ENCODE measurements at places on chromosomes 4 and X. TPM values are rescaled to one million over a fixed set of nuclear protein-coding genes. Genes with fewer than 3 reads are reported as not detected.

FUNDC1 gene
- total RNA-seq, result 10.3 TPM

SLC25A5 gene
- total RNA-seq, result 186 TPM

TCEAL7 gene
- total RNA-seq, result 13.5 TPM

CFAP99 gene
- not detected for total RNA-seq

TMEM47 gene
- total RNA-seq, result 210 TPM

ZFX gene
- total RNA-seq, result 94.3 TPM

AWAT2 gene
- total RNA-seq, result not detected

SHROOM4 gene
- total RNA-seq, result 15.1 TPM

CPEB2 gene
- total RNA-seq, result 27.0 TPM

PHKA1 gene
- 11.8 TPM for total RNA-seq

MAP7D2 gene
- total RNA-seq, result 0.27 TPM

CENPVL2 gene
- total RNA-seq, result not detected

HMGN5 gene
- 7.5 TPM for total RNA-seq

FBXO8 gene
- total RNA-seq, result 54.7 TPM

S100P gene
- 9.7 TPM for total RNA-seq

TMEM271 gene
- total RNA-seq, result 0.35 TPM

SULT1B1 gene
- 0.27 TPM for total RNA-seq

SPATA18 gene
- total RNA-seq, result 4.5 TPM

CLNK gene
- total RNA-seq, result under 0.01 TPM

CCNA2 gene
- total RNA-seq, result 0.94 TPM

GABRE gene
- 21.2 TPM for total RNA-seq

CXXC4 gene
- total RNA-seq, result 3.5 TPM

MAGEA6 gene
- not detected for total RNA-seq

FGF5 gene
- total RNA-seq, result 2.3 TPM

RPS6KA6 gene
- 4.4 TPM for total RNA-seq

DRP2 gene
- 0.31 TPM for total RNA-seq

FGB gene
- 1.7 TPM for total RNA-seq

TLL1 gene
- 9.3 TPM for total RNA-seq
